Endodermal cell (in vitro differentiated cells): ENCODE measurements at places on chromosomes 5 and 9. TPM values are rescaled to one million over a fixed set of nuclear protein-coding genes. Genes with fewer than 3 reads are reported as not detected.
A peak's percentile ranks its signal among the peaks of the same experiment; 100 is the strongest.

The BARHL1 gene
- total RNA-seq: not detected in 3 replicates

DNA sequence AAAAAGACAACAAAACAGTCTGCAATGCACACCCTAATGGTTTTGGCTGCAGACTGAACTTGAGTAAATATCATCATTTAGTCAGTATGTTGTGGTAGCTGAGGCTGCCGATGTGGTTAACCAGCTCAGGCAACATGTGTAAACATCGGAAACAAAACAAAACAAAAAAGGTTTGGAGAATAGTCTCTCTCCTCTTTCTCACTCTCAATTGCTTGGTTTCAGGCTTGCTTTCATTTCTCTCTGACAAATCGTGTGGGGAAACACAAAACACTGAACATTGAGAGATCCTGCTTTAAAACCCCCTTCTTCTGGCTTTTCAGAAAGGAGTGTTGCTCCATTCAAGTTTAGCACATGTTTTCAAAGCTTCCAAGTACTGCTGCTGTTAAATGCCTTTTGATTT lies 453.3 kb downstream of the BNC2 start:
- DNase-seq: no peak

GRCh38 chr5:149493316-149493715 lies 57.9 kb downstream of the CSNK1A1 start:
- no peak for DNase-seq

DNA sequence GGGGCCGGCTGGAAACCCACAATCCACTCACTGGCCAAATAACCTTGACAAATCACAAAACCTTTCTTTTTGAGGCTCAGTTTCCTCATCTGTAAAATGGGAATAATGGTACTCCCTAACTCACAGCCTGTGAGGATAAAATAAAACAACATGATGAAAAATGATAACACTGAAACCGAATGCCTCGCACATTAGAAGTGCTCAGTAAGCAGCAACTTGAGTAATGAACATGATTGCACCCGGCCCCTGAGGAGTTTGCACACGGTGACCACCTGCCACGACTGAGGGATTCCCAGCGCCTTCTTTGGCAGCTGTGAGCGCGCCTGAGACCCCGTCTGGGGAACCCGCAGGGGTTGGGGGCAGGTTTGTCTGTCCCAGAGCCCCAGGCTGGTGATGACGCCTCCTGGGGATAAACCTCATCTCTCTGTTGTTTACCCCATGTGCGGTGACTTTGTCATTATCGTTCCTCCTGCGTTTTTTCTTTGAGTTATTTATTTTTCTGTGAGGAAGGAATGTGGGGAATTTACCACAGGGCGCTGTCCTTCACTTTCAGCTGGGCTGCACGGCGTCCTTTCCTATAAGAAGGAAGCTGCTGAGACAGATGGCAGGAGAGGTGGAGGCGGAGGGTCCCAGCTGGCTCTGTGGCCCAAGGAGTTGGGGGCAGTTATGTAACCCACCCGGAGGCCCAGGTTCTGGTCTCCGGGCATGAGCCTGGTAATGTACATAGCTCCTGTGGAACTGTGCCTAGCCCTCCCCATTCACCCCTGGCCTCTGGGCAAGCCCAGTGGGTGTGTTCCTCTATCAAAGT lies 3.0 kb upstream of the SYNPO start:
- DNase-seq: peak; percentile 82

DNA sequence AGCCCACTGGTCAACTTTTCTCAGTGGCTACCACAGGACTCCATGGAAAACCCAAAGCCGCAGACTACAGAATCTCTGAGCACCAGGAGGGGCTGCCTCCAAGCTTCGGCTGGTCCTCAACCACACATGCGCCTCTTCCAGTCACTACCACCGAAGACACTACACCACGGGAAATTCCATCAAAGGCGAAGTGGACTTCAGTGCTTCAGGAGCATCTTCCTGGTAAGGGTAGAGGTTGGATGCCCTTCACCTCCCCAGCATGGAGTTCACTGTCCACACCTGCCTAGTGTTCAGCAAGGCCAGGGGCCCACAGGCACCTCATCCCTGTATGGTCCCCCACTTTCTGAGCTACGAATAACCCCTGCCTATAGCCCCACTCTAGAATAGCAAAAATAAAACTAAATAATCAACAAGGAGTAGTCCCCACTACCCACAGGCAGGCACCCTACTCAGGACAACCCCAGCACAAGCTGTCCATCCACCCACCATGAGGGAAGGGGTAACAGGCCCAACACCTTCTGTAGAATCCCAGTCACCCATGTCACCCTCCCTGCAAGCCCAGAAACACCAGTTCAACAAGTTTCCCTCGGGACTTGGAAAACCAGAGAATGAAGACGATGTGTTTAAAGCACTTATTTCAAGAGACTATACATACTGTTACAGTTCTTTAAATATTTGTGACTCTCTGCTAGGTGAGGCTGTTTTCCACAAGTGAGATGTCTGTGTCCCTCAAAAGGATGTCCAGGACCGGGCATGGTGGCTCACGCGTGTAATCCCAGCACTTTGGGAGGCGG lies 2.6 kb downstream of the VDAC1 start:
- no peak for DNase-seq
